Effector memory CD8-positive, alpha-beta T cell (primary cell): ENCODE measurements at places on chromosomes 13 and 19.
A peak's percentile ranks its signal among the peaks of the same experiment; 100 is the strongest.

DNA sequence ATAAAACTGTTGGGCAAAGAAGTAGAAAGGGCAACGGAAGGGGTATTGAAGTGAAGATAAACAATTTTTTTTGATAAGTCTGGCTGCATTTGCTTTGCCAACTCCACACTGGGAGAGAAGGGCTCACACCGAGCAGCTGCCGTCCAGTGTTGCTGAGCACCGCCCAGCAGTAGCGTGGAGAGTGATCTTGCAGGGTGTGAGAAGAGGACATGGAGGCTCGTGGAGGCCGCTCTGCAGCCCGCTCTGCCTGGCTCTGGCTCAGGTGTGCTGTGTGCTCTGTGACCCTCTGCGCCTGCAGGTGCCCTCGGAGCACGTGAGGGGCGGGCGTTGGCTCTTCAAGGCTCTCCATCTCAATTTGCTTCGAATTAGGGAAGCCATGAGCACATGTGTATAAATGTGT lies 35.9 kb upstream of the TEX29 start:
- peaks cover 73% of the 10 kb centered on the region for H3K36me3 ChIP-seq
- H3K27me3 ChIP-seq: no peaks in the 10 kb centered on the region
- H3K4me1 ChIP-seq: peaks cover 3% of the 10 kb centered on the region
- no peak overlapping the region for H3K4me3 ChIP-seq
- no peak for DNase-seq

- no peak overlapping the region for H3K27ac ChIP-seq
- H3K4me1 ChIP-seq: no peaks in the 10 kb centered on the region
- no peaks in the 10 kb centered on the region for H3K27me3 ChIP-seq
Measured at GRCh38 chr13:43537124-43537523, 249.6 kb downstream of the ENOX1 start.

DNA sequence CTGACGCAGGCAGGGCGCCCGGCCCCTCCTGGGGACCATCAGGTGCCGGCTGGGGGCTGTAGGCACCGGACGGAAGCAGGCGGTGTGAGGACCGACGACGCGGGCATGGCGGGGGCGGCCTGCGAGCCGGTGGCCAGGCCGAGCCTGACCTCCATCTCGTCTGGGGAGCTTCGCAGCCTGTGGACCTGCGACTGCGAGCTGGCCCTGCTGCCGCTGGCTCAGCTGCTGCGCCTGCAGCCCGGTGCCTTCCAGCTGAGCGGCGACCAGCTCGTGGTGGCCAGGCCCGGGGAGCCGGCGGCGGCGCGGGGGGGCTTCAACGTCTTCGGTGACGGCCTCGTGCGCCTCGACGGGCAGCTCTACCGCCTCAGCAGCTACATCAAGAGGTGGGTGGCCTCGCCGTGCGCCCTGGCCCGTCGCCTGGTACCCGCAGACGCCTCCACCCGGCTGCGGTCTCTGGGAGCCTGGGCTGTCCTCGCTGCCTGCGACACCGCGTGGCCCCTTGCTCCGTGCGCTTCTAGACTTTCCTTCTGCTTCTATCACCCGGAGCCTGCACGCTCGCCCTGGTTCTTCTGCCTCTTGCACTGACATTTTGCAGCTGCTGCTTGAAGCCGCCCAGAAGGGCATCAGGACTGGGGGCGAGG lies 460 bp downstream of the MEDAG start:
- H3K36me3 ChIP-seq: no peaks in the 10 kb centered on the region
- peaks cover 73% of the 10 kb centered on the region for H3K27me3 ChIP-seq
- H3K4me1 ChIP-seq: peaks cover 13% of the 10 kb centered on the region
- no peak overlapping the region for H3K27ac ChIP-seq
- H3K4me3 ChIP-seq: no peak overlapping the region
- no peak for DNase-seq

DNA sequence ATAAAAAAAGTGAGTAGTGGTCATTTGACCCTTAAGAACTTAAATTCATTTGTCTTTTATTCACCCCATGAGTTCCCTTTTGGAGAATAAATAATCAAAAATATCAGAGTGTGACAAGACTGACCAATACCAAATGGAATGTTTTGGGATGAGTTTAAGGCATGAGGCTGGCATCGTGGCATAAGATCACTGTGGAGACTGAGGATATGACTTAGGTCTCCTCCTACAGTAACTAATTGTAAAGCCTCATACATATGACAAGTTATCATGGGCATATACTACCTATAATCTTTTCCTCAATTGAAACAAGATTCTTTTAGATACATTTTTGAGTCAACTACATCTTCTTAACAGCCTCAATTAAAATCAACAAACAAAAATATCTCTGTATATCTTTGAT lies 782.0 kb downstream of the SLITRK1 start:
- no peaks in the 10 kb centered on the region for H3K36me3 ChIP-seq
- no peak overlapping the region for H3K4me3 ChIP-seq
- H3K27me3 ChIP-seq: no peaks in the 10 kb centered on the region
- no peak overlapping the region for H3K27ac ChIP-seq
- no peaks in the 10 kb centered on the region for H3K4me1 ChIP-seq

- no peak overlapping the region for H3K27ac ChIP-seq
- H3K36me3 ChIP-seq: no peaks in the 10 kb centered on the region
- H3K27me3 ChIP-seq: peaks cover 22% of the 10 kb centered on the region
- no peaks in the 10 kb centered on the region for H3K4me1 ChIP-seq
- DNase-seq: no peak
- H3K4me3 ChIP-seq: no peak overlapping the region
Measured at GRCh38 chr13:79018166-79018565, 359.2 kb upstream of the OBI1 start.

GRCh38 chr19:10603084-10603872 lies 16.2 kb upstream of the AP1M2 start:
- DNase-seq: peak; percentile 64
- H3K27me3 ChIP-seq: no peaks in the 10 kb centered on the region
- H3K4me1 ChIP-seq: peaks cover 23% of the 10 kb centered on the region
- peak overlapping the region; percentile 98 for H3K4me3 ChIP-seq
- H3K27ac ChIP-seq: peak overlapping the region; percentile 96

GRCh38 chr19:43622070-43622469 lies 2.6 kb upstream of the ZNF428 start:
- H3K4me1 ChIP-seq: peaks cover 22% of the 10 kb centered on the region
- H3K36me3 ChIP-seq: peaks cover 4% of the 10 kb centered on the region
- no peak for DNase-seq
- H3K4me3 ChIP-seq: no peak overlapping the region
- peaks cover 10% of the 10 kb centered on the region for H3K27me3 ChIP-seq

- no peaks in the 10 kb centered on the region for H3K27me3 ChIP-seq
- DNase-seq: no peak
- no peak overlapping the region for H3K4me3 ChIP-seq
- no peaks in the 10 kb centered on the region for H3K36me3 ChIP-seq
- no peak overlapping the region for H3K27ac ChIP-seq
Measured at GRCh38 chr13:30333616-30334015, 26.3 kb upstream of the KATNAL1 start.

DNA sequence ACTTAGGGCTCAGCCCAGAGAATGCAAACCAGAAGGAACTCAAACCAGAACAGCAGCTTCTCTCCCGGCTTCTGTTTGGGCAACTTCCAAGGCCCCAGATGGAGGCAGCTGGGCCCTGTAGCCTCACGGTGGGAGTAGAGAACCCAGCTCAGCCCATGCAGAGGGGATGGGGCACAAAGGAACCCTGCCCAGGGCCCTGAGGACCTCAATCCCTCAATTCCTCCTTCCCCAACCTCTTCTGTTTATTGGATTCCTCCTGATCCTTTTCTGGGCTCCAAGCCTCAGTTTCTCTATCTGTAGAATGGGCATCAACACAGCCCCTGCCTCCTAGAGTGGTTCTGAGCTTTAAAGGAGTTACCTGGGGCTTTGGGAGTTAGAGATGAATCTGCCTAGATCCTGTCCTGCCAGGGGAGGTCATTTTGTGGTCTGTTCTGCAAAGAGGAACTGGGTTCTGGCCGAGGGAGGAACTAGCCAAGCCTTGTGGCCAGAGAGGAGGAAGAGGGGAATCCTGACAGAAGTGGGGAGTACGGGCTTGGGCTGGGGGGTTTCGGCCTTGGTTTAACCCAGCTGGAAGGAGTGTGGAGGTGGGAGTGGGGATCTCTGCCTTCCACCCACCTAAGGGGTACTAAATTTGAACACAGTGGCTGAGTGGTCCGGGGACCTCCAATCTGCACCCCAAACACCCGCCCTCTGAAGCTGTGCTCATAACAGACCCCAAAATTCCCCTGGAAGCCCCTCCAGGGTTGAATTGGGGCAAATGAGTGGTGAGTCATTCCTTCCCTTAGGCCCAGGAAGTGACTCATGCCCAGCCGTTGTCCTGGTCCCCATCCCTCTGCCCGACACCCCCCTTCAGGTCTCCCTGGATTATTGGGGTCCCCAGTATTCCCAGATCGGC lies 2.7 kb downstream of the ADGRE5 start:
- H3K27ac ChIP-seq: peak overlapping the region; percentile 94
- H3K4me1 ChIP-seq: peaks cover 40% of the 10 kb centered on the region
- H3K27me3 ChIP-seq: no peaks in the 10 kb centered on the region
- H3K4me3 ChIP-seq: peak overlapping the region; percentile 94
- peak; percentile 41 for DNase-seq
- H3K36me3 ChIP-seq: peaks cover 97% of the 10 kb centered on the region
